Fibroblast of skin of right quadriceps (primary cell): ENCODE measurements at places on chromosomes 11 and 22.

- DNase-seq, result no peak
Measured at GRCh38 chr22:39559456-39560105, 11.0 kb upstream of the CACNA1I start.

DNA sequence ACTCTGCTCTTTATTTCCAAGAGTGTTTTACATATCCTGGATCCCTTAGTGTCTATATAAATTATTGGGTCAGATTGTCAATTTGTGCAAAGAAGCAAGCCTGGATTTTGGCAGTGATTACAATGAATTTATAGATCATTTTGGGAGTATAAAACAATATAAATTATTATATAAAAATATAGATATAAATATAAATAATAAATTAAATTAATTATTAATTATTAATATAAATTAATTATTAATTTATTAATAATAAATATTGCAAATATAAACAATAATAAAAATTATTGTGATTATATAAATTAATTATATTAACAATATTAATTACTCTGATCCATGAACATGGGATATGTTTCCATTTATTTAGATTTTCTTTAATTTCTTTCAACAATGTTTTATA is 32.5 kb downstream of the RTL6 start:
- DNase-seq, result no peak

- DNase-seq, result peak; percentile 34
Measured at GRCh38 chr11:132714859-132715440, 817.4 kb downstream of the OPCML start.

DNA sequence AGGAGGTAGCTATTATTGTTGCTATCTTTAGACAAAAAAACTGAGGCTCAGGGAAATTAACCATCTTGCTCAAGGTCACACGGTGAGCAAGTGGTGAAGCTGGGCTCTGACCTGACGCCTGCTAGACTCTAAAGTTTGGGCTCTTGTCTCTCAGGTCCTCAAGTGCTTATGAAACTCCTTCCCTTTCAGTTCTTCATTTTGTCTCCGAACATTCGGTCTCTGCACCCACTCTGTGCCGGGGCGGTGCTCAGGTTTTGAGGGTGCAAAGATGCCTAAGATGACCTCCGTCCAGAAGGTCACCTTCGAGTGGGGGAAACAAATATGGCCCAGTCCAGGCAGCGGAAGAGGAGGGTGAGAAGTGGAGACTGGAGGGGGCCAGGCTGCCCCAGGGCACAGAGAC is 16.0 kb downstream of the OVOL1 start:
- no peak for DNase-seq

- DNase-seq, result no peak
Measured at GRCh38 chr11:58195939-58196338, 7.1 kb downstream of the OR9Q2 start.

DNA sequence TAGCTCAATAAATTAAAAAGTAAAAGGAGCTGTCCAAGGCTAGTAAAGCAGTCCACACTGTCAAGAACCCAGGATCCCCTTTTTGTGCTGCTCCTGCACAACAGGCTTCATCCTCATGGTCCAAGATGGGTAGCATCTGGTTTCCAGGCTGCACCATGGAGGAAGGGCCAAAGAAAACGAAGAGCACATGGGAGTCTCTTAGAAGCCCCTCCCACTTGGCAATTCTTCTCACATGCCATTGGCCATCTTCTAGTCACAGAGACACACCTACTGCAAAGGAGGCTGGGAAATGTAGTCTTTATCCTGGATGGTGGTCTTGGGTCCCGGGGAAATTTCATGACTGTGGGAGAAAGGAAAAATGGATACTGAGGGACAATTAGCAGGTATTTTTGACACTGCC is 37.8 kb downstream of the PRR5L start:
- DNase-seq, result peak; percentile 56

DNA sequence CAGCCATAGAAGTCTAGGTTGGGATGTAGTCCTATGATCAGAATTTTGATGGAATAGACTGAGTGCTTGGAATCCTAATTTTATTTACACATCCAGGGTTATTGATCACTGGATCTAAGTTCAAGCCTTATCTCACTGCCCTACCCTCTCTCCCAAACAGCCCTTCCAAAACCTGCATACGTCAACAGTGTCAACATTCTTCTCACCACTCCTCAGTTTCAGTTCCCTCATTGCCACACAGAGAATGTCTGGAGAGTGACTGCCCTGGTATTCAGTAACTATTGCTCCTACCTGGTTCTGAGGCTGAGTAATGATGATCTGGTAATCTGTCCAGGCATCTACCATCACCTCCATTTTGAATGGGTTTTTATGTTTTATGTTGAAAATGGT is 60.0 kb downstream of the GLYATL1 start:
- no peak for DNase-seq

DNA sequence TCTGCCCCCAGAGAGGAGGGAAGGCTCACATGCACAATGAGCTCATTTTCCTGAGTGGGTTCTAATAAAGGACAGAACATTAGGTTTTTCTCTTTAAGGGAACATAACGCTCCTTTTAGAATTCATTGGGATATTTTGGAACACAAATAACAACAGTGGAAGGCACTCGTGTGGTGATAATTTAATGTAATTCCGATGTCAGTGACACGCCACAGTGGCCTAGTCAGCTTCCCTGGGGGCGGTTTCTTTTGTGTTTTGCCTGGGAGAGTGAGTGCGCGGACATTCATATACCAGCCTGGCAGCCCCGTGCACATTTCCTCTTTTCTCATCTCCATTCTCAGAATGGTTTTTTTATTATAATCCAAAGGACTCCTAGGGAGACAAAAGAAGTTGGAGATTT is 41.1 kb downstream of the SEZ6L start:
- no peak for DNase-seq

DNA sequence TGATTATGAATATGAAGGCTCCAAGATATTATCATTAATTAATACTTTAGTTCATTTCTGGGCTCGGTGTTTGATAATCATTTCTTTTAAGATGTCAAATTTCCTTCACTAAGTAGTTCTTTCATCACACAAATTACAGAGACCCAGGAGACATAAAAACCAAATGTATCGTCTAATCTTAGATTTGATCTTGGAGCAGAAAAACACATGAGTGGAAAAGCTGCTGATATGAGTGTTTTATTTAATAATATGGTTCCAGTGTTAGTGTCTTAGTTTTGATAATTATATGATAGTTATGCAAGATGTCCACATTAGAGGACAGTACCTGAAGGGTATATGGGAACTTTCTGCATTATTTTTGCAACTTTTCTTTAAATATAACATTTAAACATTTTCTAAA is 494.5 kb upstream of the RAG2 start:
- no peak for DNase-seq

DNA sequence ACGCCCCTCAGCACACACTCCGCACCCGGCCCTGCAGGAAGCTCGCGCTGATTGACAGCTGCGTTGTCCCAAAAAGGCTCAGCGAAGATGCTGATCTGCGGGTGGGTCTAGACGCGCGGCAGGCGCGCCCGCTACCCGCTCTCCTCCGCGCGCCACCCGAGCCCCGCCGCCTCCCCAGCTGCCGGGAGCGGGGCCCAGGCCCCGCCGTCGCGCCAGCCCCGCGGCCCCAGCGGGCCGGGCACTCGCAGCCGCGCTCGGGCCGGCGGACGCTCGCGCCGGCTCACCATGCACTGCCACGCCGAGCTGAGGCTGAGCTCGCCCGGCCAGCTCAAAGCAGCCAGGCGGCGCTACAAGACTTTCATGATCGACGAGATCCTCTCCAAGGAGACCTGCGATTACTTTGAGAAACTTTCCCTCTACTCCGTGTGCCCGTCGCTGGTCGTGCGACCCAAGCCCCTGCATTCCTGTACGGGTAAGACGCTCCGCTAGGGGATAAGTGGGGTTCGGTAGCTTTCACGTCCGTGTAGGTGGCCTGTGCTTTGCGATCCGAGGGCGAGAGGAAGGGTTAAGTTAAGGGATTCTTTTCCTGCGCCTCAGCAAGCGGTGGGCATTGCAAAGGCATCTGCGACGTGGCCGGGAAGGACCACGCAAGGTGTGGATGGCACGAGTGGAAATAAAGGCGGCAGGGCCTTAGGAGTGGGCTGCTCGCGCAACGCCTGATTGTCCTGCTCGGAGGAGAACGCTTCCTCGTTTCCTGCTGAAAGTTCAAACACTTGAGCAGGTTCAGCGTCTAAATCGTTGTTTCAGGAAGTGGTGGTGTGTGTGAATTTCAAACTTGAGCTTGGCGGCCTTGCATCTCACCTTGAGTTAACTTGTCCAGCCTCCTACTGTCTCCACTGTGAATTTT is at the start of gene BARX2:
Gene BARX2 (plus strand): TSS at position 98 of the 907 bp plus-strand sequence. CDS start 188 bp downstream, at position 286.
- DNase-seq, result peak; percentile 52

GRCh38 chr11:123437236-123437979 is 7.3 kb downstream of the GRAMD1B start:
- no peak for DNase-seq

GRCh38 chr11:27847496-27847895 is 147.2 kb upstream of the BDNF start:
- DNase-seq, result no peak

- DNase-seq, result no peak
Measured at GRCh38 chr11:125069008-125069407, 5.9 kb downstream of the SLC37A2 start.

GRCh38 chr11:23542816-23543215 is 682.5 kb upstream of the CCDC179 start:
- DNase-seq, result no peak

DNA sequence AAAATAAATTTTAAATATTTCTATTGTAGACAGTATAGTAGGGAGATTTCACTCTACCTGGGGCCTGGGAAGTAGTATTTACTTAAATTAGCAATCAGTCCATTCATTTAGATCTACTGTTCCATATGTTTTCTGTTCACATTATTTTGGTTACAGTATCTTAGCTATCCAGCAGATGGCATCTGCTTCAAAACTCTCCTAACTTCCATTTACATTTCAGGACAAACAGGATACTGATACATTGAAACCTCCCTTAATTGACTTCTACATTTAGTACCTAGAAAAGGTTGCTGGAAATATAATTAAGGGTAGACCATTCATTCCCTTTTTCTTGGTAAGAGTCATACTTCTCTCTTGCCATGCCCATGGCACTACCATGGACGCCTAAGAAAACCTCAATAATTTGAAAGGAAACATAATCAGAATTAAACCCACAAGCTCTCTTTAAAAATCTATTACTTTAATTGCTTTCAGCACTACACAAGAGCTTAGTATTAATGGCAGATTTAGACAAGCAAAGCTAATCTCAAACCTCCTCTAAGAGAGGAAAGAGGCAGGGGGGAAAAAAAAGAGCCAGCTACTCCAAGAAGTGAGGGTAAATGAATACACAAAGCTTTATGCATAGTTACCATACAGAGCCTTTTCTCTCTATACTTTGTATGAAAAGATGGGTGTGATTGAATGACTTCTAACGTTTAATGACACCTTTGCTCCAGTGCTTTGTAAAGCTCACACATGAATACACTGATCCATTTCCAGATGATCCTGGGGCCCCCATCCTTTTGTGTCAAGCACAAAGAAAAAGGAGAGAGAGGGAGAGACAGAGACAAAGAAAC is 131.2 kb upstream of the MTMR2 start:
- peak; percentile 64 for DNase-seq

GRCh38 chr11:118438314-118438931 is 2.1 kb downstream of the KMT2A start:
- peak; percentile 76 for DNase-seq

GRCh38 chr11:35391922-35392688 is 27.3 kb downstream of the SLC1A2 start:
- DNase-seq, result peak; percentile 80

DNA sequence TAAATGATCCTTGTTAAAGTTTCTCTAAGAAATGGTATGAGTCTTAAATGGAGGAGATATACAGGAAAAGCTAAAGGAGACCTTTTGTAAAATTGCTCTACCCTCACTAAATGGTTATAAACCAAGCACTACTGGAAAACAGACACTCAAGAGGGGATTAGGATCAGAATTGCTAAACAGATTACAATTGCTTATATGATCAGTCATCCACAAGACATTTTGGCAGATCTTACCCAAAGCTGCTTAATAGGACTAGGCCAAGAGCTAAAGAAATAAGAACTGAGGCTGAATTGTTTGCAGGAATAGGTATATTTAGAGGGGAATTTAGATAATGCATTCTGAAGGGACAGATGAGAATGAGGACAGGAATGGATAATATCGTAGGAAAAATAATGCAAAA is 9.5 kb downstream of the HARBI1 start:
- no peak for DNase-seq

GRCh38 chr22:42473484-42474193 is 41.4 kb upstream of the NFAM1 start:
- DNase-seq, result peak; percentile 62

DNA sequence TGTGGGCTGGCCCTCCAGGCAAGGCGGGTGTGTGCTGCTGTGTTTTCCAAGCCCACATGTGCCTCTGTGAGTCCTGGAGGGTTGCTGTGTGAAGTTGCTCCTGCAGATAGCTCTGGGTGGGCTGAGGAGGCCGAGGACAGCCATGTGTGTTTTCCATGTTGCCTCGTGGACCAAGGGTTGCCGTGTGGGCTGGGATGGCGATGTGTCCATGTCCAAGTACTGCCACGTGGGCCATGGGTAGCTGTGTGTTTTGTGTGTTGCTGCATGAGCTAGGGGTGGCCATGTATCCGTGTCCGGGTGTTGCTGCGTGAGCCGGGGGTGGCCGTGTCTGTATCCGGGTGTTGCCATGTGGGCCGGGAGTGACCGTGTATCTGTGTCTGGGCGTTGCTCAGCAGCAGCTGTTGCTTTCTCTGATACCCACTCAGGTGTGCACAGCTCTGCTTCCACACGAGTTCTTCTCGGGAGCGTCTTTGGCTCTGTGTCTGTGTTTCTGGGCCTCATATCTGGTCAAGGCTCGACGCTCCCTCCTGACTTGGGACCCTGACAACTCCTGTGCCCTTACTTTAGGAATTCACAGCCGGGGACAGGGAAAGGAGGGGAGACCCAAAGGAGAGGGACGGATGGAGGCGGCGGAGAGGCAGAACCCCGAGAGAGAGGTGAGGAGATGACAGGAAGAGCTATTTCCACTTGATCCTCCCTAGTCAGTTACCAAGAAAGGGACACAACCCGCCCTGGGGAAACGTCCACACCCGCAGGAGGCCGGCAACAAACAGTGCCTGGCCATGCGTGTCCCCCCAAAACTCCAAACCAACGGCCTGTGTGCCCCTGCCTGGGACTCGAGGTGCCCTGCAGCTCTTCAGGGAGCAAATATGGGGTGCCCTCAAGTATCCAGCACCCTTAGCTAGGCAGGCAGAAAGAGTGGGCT is 83.1 kb downstream of the PHF21B start:
- DNase-seq, result no peak

GRCh38 chr11:129365816-129366215 is 9.8 kb upstream of the BARX2 start:
- DNase-seq, result no peak
